Activated CD4-positive, alpha-beta memory T cell treated with anti-CD3 and anti-CD28 coated beads for 36 hours (primary cell): ENCODE measurements at places on chromosomes 1 and 21. TPM values are rescaled to one million over a fixed set of nuclear protein-coding genes. Genes with fewer than 3 reads are reported as not detected.

GRCh38 chr1:74583397-74583796, 71.0 kb upstream of the LRRC53 start:
- DNase-seq = no peak

DNA sequence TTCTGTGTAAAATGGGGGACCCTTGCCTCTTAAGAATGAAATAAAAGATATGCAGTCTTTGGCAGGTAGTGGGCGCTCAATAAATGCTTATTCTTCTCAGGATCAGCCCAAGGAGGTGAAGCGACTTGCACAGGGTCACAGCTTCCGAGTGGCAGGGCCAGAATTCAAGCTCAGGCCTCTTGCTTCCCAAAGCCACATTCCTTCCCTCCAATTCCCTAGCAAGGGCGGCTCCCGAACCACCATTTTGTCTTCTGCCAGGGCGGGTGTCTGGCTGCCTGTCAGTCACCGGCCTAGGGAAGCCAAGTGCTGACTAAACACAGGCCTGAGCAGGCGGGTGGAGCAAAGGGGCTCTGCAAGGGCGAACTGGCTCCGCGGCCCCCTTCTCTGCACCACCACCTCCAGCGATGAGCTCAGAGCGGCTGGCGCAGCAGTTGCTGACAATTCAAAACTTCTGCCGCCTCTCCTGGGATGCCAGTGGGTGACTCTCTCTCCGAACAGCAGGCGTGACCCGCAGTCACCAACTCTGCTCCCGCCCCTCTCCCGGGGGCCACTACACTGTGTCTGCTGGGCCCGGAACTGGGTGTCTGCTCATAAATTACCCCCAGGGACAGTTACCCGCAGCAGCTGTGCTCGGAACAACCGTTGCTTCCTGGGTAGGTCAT, 10.8 kb downstream of the GPR3 start:
- DNase-seq = peak; percentile 28

DNA sequence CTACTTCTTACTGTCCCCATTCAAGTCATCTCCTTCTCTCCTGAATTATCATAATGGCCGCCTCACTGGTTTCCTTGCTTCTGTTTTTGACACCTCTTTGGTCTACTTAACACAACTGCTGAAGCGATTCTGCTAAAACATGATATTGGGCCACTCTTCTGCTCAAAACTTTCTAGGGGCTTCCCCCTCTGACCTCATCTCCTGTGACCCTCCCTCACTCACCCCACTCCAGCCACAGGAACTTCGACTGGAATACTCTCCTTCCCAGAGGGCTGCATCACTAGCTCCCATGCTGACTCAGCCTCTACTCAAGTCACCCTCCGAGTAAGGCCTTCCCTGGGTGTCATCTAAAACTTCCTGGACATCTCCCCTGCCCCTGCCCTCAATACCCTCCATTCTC, 35.7 kb downstream of the NRIP1 start:
- DNase-seq = no peak

Gene SKI
- 28.3 TPM for total RNA-seq

DNA sequence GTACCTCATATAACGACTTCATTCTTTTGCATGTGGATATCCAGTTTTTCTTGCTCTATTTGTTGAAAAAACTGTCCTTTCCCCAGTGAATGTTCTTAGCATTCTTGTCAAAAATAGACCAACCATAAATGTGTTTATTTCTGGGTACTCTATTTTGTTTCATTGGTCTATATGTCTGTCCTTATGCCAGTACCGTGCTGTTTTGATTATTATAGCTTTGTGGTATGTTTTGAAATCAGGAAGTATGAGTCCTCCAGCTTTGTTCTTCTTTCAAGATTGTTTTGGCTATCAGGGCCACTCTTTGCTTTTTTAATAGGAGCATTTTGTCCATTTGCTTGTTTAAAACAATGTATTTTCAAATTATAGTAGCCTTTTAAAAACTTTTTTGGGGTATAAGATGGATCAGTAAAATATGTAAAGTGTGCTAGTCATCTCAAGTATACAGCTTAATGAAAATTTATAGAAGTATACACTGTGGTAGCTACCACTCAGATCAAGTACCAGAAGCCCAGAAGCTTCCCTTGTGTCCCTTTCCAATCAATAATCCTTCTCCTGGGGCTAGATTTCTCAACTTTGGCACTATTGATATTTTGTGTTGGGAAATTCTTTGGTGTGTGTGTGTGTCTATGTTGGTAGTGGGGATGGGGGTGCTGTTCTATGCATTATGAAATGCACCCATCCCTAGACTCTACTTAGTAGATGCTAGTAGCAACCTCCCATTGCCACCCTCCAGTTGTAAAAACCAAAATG, 16.8 kb downstream of the MROH7 start:
- DNase-seq = no peak

Gene ID3
- total RNA-seq = 35.9 TPM

GRCh38 chr1:57857809-57858208, 433.9 kb upstream of the DAB1 start:
- no peak for DNase-seq

Gene SLC30A10
- total RNA-seq = not detected

GRCh38 chr1:13573586-13573985, 10.0 kb upstream of the PDPN start:
- no peak for DNase-seq

DNA sequence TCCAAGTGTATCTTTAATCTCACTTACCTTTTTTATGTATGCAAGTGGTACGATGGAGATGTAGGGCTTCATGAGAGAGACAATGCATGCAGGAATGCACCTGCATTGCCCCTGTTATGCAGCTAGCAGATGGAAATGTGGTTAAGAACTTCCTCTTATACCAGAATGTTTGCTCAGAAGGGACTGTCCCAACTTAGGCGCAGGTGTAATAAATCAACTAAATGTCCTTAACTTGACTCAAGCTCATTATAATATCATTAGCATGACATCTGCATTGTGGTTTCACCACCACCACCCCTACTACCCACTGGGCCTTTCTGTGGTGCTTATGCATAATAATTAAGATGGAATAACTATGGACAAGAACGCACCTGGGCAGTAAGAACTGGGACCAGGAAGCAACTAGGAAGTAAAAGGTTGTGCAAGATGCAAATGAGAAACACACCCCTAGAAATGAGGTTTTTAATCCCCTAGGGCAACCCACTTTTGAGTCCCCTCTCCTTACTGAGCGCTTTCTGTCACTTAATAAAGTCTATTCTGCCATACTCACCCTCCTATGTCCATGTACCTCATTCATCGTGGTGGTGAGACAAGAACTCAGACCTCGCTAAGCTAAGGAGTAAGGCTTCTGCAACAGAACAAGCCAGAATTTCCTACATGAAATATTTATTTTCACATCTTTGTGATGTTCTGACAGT, 1103.3 kb upstream of the B3GALT2 start:
- peak; percentile 64 for DNase-seq
